ENCODE measurements at places on chromosomes 5 and 9.

GRCh38 chr5:170333161-170333910, 35.8 kb upstream of the LCP2 start:
- DNase-seq, result no peak

- DNase-seq, result peak; percentile 64
Measured at GRCh38 chr5:132505641-132506040, 15.1 kb upstream of the IRF1 start.

- DNase-seq, result no peak
Measured at GRCh38 chr9:109843641-109844040, 63.6 kb downstream of the PALM2AKAP2 start.

DNA sequence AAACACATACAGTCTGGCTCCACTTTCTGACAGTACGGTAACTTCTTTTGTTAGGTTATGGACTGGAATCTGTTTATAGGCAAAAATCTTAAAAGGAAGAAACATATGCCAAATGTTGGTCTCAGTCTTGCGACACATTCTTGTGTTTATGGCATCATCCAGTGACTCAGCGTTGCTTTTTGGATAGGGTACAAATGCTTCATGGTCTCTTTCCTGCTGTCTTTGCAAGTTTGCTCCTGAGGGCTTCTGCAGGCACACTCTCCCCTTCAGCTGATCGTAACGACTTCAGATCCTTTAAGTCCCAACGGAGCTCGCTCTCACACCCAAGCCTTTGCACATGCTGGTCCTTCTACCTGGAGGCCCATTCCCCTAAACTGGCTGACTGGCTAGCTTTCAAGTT, 23.6 kb upstream of the TNFSF8 start:
- peak; percentile 90 for DNase-seq

GRCh38 chr9:132755096-132755495, 84.8 kb downstream of the GTF3C4 start:
- DNase-seq, result no peak

- no peak for DNase-seq
Measured at GRCh38 chr5:51960617-51961121, 577.4 kb downstream of the ISL1 start.

GRCh38 chr9:34690983-34691935, at the start of gene CCL19:
TSS of gene CCL19 (minus strand) at chr9:34691276. CDS start at chr9:34691139, 137 bp downstream.
- no peak for DNase-seq

- DNase-seq, result no peak
Measured at GRCh38 chr9:17019398-17019797, 115.4 kb upstream of the CNTLN start.

DNA sequence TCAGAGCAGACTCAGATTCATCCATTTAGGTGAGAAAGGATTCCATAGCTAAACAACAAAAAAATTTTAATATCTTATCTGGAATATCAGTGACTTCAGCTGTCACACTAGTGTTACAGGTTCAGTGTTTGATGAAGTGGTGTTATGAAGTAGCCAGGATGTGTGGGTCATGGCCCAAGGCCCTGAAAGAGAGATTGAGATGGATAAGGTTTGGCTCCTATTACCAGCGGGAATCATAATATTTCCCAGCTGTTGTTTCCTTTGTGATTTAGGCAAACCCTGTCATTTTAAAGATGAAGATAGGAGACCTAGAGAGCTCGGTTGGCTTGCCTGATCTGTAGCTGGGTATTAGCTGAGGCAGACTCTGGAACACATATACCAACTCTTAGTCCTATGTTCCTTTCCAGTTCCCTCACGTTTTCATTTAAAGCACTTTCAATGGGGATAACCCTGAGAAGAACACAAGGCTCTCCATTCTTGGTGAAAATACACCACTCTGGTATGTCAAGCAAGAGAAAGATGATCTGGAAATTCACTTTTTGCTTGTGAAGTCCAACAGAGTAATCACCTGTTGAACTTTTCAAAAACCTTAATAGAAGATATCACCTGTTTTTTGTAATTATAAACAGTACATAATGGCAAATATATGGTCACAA, 54.8 kb downstream of the SV2C start:
- no peak for DNase-seq

- DNase-seq, result no peak
Measured at GRCh38 chr9:117825609-117826347, 121.6 kb downstream of the TLR4 start.

- no peak for DNase-seq
Measured at GRCh38 chr5:32325062-32325461, 12.3 kb upstream of the MTMR12 start.

- no peak for DNase-seq
Measured at GRCh38 chr5:151671950-151672349, 14.8 kb downstream of the SPARC start.

GRCh38 chr5:36606036-36606427, 374 bp upstream of the SLC1A3 start:
- no peak for DNase-seq

DNA sequence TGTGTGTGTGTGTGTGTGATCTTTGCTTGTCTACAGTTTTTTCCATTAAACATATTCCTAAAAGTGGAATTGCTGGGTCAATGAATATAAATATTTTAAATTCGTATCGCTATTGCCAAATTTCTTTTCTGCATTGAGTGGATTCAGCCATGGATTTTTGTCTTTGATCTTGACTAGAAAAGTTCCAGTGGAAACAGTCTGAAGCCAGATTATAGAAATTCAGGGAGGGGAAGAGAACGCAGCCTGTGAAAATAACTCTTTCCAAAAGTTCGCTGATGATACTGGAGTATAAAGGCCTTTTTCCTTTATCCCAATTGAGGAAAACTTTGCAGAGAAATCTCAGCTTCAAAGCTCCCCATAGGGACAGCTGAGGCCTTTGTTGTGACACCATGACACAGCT, 292.3 kb upstream of the CD180 start:
- no peak for DNase-seq

- peak; percentile 61 for DNase-seq
Measured at GRCh38 chr9:115349542-115349941, 231.6 kb upstream of the TNC start.

GRCh38 chr5:7904170-7904569, 35.2 kb downstream of the MTRR start:
- DNase-seq, result peak; percentile 78

- DNase-seq, result no peak
Measured at GRCh38 chr9:112445196-112445595, 41.4 kb upstream of the KIAA1958 start.

- peak; percentile 92 for DNase-seq
Measured at GRCh38 chr9:70924380-70924779, 197.0 kb downstream of the TRPM3 start.

- no peak for DNase-seq
Measured at GRCh38 chr9:88998503-88998902, 7.2 kb downstream of the S1PR3 start.

- no peak for DNase-seq
Measured at GRCh38 chr5:171968531-171968930, 37.9 kb downstream of the FBXW11 start.

DNA sequence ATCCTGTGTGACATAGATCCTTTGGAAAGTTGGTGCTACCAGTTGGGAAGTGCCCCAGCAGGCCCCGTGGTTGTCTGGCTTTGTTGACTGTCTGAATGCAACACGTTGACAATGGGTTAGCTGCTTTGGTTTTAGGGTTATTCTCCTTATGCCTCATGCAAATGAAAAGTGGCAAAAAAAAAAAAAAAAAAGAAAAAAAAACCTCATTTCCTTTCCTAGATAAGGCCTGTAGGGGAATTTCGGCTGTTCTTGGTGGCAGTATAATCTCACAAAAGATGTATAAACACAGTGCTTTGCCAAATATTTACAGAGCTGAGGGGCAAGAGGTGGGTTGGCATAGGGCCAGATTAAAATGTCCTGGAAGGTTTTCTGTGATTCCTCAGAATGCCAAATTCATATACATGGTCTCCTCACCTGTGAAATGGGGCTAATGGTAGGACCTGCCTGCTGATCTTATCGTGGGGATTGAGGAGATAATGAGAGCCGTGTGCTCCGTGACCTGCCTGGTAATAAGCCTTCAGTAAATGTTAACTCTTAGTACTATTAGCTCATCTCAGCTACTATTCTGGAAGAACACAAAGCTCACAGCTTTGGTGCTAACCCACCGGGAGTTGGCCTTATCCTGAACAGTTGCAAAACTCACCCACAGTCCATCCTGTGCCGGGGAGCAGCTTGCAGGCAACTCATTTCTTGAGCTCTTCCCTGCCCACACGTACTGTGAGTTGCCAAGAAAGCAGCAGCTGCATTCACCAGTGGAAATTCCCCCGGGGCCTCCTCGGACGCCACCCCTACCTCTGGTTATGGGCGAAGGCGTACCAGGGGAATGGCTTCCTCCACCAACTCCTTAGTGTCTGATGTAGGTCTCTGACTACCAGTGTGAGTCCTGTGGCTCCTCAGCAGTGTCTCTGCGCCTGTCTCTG, 220.3 kb downstream of the NR3C1 start:
- DNase-seq, result no peak
